Forelimb muscle (tissue), 1 donor: ENCODE measurements at places on chromosomes 7 and 10.
A peak's percentile ranks its signal among the peaks of the same experiment; 100 is the strongest.

GRCh38 chr7:34025600-34025999 lies 120.3 kb downstream of the BMPER start:
- no peak for DNase-seq

GRCh38 chr10:35563261-35563891 lies 41.8 kb upstream of the GJD4 start:
- DNase-seq = no peak

DNA sequence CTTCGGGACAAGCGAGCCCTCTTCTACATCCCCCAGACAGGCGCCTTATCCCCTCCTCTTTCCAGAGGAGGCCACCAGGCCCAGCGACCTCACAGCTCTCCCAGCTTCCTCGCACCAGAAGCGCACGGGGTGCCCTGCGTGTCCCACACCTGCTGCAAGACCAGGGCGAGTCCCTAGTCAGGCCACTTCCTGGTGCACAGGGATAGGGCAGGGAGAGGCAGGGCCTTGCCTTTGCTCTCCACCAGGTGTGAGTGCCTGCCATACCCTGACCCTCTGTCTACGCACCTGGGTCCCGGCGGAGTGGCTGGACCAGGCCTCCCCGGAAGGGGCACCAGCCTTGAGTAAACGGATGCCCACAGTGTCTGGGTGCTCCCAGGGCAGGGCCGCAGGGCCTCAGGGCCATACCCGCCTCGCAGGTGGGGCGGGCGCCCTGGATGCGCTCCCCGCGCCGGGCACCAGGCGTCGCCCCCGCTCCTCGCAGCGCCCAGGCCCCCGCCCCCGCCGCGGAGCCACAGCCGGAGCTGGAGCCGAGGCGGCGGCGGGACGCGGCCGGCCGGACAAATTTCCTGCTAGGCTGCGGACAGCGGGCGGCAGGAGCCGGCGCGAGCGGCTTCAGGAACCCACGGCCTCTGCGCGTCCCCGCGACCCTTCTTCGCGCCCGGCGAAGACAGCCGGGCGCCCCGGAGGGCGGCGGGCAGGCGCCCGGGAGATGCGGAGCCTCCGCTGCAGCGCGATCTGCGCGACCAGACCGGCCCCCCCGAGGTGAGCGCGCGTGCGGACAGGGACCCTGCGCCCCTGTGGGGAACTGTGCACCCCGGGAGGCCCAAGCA lies at the start of gene PTPRE:
Gene PTPRE, plus strand, starts transcription at position 556 of the 830 bp plus-strand sequence. CDS start 133,779 bp downstream, outside the sequence.
- no peak for DNase-seq

- DNase-seq = no peak
Observed at GRCh38 chr10:131214521-131215244, 96.8 kb downstream of the TCERG1L start.

DNA sequence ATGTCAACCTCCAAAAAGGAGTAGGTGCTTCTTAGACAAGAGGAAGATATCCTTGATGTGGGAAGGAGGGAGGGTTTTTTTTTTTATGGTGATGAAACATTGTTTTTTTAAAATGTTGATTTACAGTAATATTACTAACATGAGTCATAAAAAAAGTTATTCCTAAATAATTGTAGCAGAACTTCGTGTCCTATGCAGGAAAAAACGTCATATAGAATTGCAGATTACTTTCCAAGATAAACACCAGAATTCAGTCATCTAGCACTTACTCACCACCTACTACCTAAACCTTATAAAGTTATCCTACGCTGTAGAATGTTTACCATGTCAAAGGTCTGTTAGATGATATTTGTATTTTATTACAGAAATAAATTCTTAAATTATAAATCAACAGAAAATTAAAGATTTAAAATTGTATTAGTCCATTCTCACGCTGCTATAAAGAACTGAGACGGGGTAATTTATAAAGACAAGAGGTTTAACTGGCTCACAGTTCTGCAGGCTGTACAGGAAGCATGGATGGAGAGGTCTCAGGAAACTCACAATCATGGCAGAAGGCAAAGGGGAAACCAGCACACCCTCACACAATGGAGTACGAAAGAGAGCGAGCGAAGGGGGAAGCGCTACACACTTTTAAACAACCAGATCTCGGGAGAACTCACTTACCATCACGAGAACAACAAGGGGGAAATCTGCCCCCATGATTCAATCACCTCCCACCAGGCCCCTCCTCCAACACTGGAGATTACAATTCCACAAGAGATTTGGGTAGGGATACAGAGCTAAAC lies 105.2 kb upstream of the NEBL start:
- no peak for DNase-seq

- no peak for DNase-seq
Observed at GRCh38 chr10:129464251-129464650, 2.8 kb upstream of the MGMT start.

DNA sequence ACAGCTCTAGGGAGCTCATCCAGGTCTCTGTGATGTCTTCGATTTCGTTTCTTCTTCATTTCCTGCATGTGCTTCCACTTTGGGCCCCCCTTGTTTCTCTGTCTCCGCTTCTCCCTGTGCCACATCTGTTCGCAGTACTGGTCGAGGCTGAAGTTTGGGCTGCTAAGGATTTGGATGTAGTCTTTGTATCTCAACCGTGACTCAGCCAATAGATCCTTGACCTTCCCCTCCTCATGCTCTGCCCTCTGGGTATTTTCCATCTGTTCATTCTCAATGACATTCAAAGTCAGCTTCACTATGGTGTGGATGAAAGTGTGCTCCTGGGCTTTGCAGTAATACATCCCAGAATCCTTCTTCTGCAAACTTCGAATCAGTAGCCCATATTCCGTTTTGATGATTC lies 187.4 kb downstream of the SEMA3D start:
- DNase-seq = no peak

DNA sequence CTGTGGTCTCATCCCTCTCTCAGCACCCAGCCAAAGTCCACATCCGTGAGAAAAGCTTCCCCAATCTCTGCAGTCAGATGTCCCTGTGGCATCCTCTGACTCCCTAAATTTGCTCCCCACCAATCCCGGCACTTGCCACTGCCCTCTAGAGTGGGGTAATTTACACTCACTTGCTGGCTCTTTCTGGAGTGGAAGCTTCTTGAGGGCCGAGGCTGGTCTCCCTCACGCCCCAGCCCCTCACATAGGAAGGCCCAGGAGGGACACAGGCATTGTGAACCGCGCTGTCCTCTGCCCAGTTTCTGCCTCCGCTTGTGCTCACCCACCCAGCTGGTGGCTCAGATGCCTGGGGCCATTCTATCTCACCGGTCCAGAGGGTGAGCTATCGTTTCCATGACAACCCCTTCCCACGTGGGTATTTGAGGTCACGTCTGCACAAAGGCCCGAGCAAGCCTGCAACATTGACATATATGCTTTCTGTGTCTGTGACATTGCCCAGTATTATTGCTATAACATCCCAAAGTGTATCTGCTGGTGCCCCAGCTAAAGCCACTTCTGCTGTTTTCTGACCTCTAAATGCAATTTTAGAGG lies 97.3 kb upstream of the CTBP2 start:
- no peak for DNase-seq

GRCh38 chr7:159070431-159071148 lies 74.1 kb downstream of the VIPR2 start:
- no peak for DNase-seq

GRCh38 chr7:86953653-86954336 lies 105.7 kb downstream of the ELAPOR2 start:
- no peak for DNase-seq

DNA sequence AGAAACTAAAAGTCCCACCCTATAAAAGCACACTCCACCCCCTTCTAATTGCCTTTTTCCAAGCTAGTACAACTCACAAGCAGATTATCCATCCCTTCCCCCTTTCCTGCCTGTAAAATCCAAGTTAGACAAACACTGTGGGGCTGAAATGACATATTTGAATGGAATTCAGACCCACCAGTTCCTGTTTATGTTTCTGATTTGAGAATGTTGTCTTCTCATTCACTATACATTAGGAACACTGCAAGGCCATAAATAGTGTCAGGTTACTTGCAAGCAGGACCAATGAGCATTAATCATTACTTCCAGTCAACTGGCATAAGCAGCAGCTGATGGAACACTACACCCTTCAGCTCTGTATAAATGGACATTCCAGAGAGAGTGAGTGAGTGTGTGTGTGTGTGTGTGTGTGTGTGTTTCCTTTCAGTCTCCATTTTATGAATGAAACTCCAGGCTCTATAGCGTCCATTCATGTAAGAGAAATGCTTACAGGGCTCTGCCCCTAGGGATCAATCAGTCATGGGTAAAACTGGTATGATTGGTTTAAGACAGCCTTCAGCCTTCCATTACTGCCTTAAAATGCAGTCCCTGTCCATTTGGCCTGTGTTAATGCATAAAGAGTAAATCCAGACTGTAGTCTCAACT lies 69.3 kb downstream of the ETV1 start:
- DNase-seq = peak; percentile 73

- no peak for DNase-seq
Observed at GRCh38 chr10:9786576-9786975, 1231.1 kb upstream of the CELF2 start.

DNA sequence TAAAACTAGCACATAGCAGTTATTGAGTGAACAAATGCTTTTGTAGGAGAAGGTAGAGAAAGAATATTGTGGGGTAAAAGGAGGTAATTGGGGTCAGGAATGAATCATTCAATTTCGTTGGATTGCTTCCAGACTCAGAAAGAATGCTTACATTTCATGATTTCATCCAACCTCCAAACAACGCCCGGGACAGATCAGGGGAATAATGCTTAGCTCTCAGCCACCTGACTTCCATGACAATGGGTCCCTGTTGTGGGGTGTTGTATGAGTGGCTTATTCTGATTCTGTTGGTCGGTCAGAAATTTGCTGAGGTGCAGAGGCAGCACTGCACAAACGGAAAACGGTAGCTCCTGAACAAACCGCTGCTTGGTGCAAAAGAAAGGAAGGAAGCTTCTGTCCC lies 24.0 kb upstream of the INPP5F start:
- DNase-seq = no peak

DNA sequence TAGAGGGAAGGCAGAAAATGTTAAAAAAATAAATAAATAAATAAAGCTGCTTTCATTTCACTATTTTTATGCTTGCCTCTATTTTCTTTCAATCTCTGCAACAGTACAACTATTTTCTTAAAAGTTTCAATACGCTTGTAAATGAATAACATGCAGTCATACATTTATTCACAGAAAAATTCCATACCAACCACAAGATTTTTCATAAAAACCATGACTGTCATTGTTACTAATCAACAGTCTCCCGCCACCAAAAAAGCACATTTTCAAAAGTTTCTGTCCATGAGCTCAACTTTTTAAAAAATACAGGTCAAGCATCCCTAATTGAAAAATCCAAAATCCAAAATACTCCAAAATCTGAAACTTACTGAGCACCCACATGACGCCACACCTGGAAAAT lies 5.3 kb downstream of the PARD3 start:
- no peak for DNase-seq

DNA sequence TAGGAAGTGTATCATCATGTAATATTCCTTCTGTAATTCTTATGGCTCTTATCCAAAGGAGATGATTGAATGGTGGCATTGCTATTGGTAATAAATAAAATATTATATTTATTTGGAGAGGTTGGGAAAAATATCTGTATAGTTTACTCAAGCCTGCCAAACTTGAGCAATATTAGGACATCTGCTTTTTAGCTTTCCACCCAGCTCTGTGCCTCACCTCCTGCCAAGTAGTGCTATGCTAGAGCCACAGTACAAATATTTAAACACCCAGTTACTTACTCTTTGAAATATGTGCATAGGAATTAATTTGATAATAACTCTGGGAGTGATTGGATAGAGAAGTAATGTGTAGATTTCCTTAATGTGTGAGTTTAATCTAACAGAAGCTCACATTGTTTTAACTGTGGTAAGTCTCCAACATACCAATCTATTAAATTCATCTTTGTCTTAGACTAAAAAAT lies 129.2 kb downstream of the BBS9 start:
- no peak for DNase-seq

DNA sequence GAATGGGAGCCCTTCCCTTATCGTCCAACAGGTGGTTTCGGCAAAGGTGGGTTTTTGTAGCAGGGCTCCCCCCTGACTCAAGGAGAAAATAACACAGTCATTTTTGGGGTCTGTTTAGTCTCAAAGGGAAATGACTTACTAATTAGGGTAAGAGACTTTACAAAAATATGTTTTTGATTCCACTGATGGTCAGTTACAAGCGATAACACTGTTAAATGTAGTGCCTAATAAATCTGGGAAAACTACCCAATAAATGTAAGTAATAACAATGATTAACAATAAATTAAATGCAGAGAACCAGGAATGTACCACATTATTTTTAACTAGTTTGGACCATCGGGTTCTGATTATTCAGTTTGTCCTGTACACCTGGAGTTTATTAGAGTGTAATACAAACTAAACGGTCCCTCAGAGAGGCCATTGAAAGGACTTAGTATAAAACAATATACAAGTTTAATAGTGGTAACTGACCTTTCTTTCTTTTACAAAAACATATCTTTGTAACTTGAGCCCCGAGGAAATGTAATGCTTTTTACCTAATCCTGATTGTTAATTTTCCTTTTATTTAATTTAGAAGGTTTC lies 216.2 kb upstream of the HABP2 start:
- no peak for DNase-seq

DNA sequence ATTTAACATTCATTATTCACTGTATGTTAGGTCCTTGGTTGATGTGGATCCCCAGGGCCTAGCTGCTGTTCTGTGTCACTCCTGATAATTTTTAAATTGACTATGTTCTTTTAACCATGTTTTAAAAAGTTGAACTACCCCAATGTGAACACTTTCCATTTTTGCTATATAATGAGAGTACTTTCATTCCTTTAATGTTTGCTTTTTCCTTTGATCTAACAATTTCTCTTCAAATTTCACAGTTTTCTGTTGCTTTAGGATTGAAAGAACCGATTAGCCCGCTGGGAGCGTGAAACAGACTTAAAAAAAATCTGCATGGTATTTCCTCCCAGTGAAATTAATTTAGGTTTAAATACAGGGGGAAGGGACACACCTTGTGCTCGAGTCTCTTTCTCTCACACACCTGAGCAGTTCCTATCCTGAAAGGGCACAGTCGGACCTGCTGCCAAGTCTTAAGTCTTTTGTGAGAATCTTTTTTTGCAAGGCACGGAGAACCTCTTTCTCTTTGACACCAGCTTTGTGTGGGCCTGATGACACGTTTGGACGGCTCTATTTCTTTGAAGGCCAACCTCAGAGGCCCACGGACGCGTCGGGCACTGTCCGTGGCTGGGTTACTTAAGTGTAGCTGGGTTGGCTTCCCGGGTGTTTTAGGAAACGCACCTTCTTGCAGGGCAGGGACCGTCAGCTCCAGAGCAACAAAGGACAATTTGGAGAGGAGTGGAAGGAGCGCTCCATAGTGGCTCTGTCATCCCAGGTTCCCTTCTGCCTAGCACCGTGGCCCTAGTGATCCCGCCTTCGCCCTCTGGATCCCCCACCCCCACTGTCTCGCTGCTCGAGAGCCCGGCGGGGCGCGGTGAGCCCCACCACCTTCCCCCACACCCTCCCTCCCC lies 1.0 kb upstream of the CHN2 start:
- DNase-seq = no peak

GRCh38 chr7:15782656-15783055 lies 96.2 kb upstream of the MEOX2 start:
- DNase-seq = no peak
